A549 (cell line): ENCODE measurements at places on chromosomes 2 and 18.

GRCh38 chr2:14903709-14904374 lies 271.3 kb downstream of the LRATD1 start:
- peak; percentile 66 for DNase-seq

DNA sequence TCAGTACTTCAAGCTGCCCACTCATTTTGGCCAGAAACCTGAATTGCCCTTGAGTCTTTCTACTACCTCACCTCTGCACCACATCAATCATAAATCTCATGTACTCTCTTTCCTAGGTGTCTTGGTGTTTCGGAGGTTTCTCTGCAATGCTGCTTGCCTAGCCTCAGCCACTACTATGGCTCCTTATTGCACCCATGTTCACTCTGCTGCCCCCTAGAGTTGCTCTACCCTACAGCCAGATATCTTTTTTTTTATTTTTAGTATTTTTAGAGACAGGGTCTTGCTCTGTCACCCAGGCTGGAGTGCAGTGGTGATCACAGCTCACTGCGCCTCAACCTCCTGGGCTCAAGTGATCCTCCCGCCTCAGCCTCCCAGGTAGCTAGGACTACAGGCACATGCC lies 413.0 kb downstream of the PTPRM start:
- DNase-seq, result no peak

- no peak for DNase-seq
Measured at GRCh38 chr2:226354434-226354833, 445.2 kb downstream of the IRS1 start.

- DNase-seq, result peak; percentile 5
Measured at GRCh38 chr2:213238753-213239495, 45.3 kb upstream of the SPAG16 start.

DNA sequence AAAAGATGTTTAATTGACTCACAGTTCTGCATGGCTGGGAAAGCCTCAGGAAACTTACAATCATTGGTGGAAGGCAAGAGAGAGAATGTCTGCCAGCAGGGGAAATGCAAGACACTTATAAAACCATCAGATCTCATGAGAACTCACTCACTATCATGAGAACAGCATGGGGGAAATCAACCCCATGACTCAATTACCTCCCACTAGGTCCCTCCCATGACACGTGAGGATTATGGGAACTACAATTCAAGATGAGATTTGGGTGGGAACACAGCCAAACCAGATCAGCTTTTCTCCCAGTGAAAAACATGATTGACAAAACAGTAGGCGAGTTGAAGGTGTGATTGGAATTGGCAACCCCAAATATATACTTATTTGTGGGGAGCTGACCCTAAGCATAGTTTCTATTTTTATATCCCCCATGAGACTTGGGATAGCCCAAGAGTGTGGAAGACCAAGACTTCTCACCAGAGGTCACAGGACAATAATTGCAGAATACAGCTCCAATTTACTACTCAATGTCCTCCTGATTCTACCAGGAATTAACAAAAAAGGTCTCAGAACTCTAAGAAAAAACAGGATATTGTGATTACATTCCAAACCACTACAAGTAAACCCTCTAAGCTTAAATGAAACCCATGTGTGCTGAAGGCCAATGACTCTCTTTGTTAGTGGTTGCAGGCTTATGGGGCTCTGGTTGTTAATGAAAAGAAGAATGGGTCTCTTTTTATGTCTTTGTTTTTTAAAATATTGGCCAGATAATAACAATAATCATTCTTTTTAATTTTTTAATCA lies 96.1 kb upstream of the PIK3C3 start:
- DNase-seq, result no peak

GRCh38 chr2:95270541-95271081 lies 3.6 kb upstream of the PROM2 start:
- no peak for DNase-seq

DNA sequence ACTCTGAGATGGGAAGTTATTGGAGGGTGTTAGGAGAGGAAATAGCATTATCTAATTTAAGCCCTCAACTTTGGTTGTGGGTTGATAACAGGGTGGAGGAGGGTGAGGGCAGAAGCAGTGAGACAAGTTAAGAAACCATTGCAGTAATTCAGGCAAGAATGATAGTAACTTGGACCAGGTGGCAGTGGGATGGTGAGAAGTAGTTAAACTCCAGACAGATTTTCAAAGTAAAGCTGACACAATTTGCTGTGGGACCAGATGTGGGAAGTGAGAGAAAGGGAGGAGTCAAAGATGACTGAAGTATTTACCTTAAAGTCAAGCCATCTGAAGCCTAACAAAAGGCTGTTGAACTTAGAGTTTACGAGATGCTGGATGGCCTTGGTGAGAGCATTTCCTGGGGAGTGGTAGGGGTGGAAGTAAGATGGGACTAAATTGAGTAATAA lies 163.2 kb upstream of the KLF7 start:
- DNase-seq, result no peak

DNA sequence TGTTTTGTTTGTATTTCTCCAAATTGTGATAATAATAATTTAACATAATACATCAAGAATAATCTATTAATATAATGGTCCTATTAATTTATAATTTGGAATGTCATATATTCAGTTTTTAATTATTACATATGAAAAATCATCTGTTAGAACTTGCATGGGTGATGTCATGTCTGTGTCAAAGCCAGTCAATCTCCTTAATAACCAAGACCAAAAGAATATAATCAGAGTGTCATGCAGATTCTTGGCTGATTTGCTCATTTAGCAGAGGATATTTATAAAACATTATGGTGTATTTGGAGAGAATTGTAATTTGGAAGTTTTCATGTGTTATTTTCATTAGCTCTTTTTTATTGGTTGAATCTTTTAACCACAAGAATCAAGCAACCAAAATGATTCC lies 96.4 kb downstream of the PIK3C3 start:
- DNase-seq, result no peak

GRCh38 chr2:29213888-29214291 lies 98.7 kb downstream of the CLIP4 start:
- DNase-seq, result no peak

- no peak for DNase-seq
Measured at GRCh38 chr2:69481421-69481820, 44.2 kb upstream of the NFU1 start.

DNA sequence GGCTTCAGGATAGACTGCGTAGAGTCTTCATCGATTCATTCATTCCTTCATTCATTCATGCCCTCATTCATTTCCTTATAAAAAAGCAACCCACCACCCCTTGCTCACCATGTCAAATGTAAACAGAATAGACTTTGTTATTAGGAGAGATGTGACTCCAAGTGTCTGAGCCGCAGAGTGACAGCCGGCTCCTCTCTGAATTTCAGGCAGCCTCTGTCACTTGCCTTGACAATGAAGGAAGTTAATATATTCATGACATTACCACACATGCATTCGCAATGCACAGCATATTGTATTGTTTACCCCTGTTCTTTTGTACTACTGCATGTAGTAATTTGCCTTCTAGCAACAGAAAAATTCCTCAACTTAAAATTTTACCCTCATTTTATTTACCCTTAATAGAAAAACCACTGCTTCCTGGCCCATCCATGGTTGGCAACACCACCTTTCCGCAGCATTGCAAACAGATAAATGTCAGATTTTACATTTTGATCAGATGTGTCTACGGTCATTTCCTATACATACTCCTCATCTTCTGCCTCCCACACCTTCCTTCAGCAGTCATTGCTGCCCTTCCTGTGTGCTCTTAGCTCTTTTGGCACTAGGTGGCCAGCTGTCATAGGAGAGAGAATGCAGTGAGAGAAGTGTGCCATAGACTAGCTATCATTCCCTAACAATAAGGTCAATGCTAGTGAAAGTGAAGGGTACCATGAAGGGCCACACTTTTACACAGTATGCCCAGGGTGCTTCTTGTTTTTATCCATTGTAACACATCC lies 1090.8 kb downstream of the BCL11A start:
- DNase-seq, result no peak

DNA sequence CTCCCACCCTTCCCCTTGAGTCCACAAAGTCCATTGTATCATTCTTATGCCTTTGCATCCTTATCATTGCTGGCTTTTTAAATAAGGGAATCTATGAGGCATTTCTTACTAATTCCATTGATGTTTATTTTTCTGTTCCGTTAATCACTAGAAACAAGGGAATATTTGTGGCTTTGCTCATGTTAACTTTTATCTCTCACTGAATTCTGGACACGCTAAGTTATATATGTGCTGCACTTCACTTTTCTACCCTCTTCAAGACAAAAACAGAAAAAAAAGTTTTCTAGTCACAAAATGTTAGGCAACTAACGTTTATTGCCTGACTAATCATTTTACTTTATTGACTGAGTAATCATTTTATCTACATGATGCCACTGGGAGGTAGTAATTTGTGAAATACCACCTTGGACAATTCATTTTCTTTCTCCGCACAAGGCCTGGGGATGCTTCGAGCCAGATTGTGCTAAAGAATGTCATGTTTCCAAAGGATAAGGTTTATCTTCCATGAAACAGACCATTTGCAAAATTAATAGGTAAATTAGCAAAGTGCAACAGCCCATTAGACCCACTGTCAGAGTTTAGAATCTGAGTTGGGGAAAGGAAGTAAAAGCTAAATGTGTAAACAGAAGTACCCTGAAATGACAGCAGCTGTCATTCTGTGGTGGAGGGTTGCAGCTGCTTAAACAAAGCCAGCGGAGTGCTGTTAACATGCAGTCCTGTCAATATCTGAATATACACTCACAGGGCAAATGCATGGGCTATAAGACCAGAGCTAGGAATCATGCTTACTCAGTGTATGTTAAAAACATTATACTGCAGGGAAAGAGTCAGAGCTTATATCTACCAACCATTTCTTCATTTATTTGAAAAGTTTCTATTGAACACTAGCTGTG lies 658.7 kb downstream of the CNTNAP5 start:
- no peak for DNase-seq

DNA sequence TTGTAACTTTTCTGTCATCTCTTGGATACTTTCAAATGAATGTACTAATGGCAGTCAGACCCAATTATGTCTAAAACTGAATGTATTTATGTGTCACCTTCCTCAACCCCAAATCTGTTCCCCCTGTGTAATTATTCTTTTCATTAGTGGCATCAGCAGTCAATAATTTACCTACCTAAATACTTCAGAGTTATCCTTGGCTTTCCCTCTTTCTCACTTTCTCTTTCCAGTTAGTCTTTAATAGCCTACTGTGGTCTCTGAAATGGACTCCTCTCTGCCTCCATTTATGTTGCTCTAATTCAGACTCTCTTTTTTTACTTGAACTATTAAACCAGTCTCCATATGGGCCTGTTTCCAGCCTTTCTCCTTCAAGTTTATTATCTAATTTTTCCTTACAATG lies 21.0 kb downstream of the C18orf63 start:
- no peak for DNase-seq
